Kasumi-1 (cell line): ENCODE measurements at places on chromosomes 6 and 20.

GRCh38 chr6:56151609-56152224 is 95.7 kb downstream of the COL21A1 start:
- DNase-seq = no peak

DNA sequence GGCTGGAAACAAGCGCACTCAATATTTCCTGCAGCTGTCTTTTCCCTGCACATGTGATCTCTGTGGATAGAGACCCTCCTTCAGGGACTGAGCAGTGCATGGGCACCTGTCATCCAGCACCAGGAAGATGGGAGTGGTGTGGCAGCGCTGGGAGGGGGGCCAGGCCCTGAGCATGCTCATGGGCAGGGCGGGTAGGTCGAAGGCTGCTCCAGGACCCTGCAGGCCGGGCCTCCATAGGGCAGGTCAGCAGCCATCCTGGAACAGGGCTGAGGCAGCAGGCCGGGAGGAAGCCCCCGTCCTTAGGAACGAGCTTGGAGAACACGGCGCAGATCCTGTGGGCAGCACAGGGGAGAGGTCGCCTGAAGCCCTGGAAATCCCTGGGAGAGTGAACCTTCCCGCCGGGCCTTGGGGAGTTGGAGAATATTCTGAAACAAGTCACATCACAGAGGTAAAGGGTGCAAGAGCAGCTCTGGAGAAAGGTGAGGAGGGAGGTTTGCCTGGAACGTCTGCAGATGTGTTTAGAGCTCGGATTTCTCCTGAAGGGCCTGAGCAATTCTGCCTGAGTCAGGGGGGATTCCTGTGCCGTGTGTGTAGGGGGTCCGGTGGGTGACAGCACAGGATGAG is 133.2 kb downstream of the SMOC2 start:
- DNase-seq = no peak

DNA sequence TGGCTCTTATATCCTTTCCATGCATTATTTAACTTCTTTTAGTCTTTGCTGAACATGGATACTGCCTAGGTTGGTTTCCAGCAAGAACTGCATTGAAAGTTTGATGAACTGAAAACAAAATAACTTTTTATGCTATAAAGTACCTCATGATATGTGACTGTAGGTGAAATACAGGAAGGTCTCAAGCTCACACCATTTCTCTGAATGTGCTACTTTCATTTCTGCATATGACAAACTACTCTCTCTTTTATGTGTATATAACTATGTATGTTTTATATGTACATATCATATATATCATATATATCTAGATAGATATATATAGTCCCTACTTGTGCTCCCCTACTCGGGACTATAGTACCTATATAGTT is 65.9 kb downstream of the AIG1 start:
- no peak for DNase-seq

DNA sequence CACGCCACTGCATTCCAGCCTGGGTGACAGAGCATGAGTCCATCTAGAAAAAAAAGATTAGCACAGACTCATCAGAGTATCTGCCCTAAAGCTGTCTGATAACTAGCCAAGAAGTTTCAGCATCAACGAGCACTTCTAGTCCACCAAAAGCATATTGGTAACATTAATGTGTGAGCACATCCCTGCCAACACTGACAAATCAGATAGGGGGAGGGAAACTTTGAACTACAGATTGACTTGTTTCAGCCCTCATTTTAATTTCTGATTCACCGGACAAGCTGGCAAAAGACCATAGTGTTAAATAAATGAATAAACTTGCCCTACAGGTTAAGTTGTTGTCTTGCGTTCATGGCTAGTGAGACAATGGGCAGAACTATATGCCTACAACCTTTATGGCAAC is 7.7 kb upstream of the SEC63 start:
- DNase-seq = no peak

DNA sequence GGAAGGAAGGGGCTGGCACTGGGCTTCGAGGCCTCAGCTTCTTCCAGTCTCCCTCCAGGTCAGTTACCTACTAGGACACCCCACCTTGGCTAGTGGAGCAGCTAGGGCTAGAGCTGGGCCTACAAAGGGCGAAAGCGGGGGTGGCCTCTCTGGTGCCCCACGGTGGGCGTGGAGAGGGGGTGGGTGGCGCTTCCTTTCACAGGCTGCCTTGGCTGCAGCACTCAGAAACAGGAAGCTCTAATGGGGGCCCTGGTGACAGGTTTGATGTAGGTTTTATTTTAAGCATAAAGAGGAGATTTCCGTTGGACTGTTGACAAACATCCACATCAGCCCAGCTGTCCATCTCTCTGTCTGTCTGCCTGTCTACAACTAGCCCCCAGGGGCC is 13.4 kb downstream of the FAM110A start:
- DNase-seq = peak; percentile 90

- no peak for DNase-seq
Measured at GRCh38 chr20:31608251-31608945, 3.3 kb downstream of the ID1 start.

DNA sequence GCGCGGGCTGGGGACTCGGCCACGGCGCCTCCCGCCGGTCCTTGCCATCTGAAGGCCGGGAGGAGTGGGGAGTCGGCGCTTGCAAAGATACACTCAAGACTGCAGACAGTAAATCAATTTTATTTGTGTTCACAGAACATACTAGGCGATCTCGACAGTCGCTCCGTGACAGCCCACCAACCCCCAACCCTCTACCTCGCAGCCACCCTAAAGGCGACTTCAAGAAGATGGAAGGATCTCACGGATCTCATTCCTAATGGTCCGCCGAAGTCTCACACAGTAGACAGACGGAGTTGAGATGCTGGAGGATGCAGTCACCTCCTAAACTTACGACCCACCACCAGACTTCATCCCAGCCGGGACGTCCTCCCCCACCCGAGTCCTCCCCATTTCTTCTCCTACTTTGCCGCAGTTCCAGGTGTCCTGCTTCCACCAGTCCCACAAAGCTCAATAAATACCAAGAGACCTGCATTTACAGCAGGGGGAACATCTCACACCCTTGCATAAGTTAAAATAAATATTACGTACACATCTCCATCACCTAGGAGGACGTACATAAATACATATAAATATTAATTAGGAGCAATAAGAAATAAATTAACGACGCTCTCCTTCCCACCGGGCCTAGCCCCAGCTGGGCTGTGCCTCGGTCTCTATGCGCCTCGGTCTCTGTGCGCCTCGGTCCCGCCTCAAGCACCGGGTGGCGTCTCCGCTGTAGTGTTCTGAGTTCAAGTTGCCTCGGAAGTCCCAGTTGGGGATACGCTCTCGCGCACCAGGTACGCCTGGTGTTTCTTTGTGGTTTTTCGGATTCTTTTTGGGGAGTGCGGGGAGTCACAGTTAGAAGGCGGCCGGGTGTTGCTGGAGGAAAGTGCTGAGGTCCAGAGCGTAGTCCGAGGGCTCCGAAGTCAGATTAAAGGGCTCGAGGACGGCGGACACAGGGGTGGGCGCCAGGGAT is 889 bp upstream of the FLOT1 start:
- DNase-seq = peak; percentile 60

DNA sequence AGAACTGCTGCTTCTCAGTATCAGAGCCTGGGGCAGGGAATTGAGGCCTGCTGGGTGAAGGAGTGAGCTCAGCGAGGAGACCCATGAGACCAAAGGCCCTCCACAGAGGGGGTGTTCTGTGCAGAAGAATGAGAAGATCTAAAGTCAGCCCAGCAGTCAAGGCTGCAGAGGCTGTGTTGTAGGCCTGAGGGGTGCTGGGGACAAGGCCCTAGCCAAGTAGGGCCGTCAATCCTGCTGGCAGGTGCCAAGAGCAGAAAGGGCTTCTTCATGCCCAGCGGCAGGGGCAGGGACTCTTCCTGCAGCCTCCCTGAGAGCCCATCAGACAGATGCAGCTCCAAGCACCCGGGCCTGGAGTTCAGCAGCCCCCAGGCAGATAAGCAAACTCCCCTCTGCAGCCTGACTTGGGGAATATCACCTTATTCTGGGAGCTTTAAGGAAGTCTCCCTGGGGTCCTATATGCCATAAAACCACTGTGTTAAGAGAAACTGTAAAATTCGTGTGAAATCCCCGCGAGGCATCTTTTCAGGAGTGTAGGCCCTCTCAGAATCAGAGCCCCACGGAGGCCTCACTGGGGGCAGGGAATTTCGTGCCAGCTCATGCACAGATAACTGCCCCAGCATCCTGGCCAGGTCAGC is 9.0 kb downstream of the CCDC167 start:
- DNase-seq = no peak

DNA sequence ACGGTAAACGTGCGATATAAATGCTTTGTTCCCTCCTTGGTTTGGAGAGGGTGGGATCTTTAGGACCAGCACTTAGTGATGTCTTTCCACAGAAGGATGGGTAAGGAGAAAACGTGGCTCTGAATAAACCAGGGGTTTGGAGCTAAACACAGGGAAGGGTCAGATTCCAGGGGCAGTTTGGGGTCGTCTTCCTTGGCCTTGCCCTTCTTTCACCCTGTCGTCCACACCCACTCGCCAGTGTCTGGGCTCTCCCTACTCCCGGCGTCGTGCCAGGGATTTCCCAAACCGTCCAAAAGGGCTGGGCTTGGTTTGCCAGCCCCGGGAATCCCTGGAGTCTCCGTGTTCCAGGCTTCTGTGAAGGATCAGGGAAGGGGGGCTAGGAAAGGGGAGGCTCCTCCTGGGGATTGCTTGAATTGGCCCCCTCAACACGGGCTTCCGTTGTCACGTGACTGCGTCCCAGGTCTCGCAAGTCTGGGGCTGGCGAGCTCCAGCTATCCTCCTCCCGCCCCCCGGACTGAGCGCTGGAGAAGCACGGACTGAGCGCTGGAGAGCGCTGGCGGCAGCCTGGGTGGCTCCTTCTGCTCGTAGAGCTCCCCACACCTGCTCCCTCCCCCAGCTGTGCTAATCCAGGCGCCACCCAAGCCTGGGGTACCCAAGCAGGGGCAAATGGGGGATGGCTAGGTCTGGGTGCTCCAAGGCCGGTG is 9.4 kb upstream of the ARMC12 start:
- peak; percentile 50 for DNase-seq

DNA sequence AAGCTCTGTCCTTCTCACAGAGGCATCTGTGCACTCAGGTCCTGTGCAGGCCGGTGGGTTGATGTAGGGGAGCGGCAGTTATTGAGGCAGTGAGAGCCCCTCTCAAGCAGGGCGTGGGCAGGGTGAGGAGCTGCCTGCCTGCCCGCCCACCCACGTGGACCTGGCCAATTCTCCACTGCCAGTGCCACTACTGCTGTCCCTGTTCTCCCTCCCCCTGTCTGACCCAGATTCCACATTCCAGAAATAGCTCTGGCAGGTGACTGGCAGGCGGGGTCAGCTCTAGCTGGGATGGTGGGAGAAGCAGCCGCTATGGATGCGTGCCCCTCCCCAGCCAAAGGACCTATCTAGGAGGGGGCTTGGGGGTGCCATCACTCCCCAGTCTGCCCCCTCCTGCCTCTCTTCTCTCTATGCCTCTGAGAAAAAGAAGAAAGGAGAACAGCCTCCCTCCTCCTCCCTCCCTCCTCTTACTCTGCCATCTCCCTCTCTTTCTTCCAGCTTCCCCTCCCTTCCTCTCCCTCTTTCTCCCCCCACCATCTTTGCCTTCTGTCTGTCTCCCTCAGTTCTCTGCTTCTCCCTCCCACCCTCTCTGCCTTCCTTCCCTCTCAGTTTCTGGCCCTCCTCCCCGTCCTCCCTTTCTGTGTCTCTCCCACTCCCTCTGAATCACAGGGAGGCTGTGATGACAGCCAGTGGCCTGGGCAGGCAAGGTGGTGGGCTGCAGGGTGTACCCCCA is 86.5 kb upstream of the MYL9 start:
- no peak for DNase-seq

GRCh38 chr6:79261666-79262065 is 27.2 kb upstream of the HMGN3 start:
- DNase-seq = no peak

- no peak for DNase-seq
Measured at GRCh38 chr20:15945289-15945688, 628.0 kb downstream of the KIF16B start.

GRCh38 chr6:46963039-46963438 is 41.3 kb upstream of the ADGRF5 start:
- no peak for DNase-seq

- no peak for DNase-seq
Measured at GRCh38 chr6:110415086-110415916, at the start of gene DDO. Gene DDO (minus strand): TSS chr6:110415575. CDS start chr6:110413462, 2,113 bp downstream.

DNA sequence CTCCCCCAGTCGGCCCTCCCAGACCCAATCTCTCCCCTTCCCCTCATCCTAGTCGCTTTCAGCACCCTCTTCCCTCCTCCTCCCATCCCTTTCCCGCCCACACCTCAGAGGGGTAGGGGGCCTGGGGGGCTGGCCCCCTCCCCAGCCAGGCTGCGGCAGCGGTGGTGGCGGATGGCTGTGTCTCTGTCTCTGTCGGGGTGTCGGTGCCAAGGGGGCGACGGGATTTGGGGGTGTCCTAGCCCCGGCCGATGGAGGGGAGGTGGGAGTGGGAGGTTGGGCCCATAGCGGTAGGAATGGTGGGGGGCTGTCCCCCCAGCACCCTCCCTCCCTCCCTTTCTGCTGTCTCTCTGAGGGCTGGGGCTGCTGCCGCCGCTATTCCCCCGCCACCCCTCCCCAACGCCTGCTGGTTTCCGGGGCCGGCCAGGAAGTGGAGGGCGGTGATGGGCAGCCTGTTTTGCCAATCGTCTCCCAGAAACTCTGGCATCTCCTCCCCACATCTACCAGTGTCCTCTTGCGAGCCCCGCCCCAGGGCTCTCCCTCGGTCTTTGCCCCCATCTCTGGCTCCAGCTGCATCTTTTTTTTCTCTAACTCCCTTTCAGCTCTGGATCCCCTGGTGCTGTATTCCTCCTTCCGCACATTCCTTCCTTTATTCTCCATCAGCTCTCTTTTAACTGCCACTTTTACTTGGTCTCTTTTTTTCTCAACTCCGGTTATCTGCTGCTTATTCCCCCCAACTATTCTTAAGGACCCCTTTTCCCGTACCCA is at the start of gene AGPAT1:
AGPAT1 (minus strand) TSS at position 374 of the 765 bp plus-strand sequence. CDS start 4,588 bp downstream, outside the sequence.
- peak; percentile 96 for DNase-seq

DNA sequence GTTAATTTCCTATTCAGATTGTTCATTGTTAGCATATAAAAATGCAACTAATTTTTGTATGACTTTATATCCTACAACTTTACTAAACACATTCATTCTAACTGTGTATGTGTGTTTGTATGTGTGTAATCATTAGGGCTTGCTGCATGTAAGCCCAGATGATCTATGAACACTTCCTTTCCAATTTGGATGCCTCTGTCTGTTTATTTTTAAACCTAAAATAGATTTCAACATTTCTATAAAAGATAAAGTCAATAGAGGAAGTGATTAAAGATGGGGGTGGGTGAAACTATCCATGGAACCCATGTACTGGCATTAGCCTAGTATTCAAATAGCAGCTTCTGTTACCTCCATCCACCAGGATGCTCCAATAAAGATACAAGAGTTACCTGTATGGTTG is 15.7 kb upstream of the AKAP12 start:
- DNase-seq = no peak

GRCh38 chr20:8756410-8756809 is 312.5 kb upstream of the PLCB4 start:
- DNase-seq = no peak

- DNase-seq = no peak
Measured at GRCh38 chr20:23037017-23037481, 1.9 kb downstream of the SSTR4 start.

- DNase-seq = peak; percentile 96
Measured at GRCh38 chr6:154510144-154510905, at the start of gene CNKSR3. Gene CNKSR3 (minus strand): TSS chr6:154510685. CDS start chr6:154510114, 571 bp downstream.
